CD8-positive, alpha-beta memory T cell (primary cell): ENCODE measurements at places on chromosomes 13 and 19.

DNA sequence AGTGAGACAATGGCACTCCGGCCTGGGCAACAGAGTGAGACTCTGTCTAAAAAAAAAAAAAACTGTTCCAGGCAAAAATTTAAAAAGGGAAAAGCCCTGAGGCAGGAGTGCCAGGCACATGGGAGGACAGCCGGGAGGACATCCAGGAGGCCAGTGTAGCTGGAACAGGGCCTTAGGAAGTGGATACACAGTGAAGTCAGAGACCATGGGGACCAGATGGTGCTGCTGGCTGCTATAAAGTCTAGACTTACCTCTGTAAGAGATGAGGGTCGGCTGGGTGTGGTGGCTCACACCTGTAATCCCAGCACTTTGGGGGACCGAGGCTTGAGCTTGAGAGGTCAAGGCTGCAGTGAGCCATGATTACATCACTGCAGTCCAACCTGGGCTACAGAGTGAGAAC lies 15.0 kb downstream of the HAS1 start:
- no peak for DNase-seq

DNA sequence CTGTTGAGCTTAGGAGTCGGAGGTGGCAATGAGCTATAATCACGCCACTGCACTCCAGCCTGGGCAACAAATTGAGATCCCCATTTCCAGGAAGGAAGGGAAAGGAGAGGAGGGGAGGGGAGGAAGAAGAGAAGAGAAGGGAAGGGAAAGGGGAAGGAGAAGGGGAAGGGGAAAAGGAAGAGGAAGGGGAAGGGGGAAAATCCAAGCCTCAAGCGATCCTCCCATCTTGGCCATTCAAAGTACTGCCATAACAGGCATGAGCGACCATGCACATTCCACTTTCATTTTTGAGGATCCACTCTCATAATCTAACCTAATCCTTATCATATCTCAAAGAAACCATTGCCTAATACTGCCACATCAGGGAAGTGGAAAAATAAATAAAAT lies 14.9 kb downstream of the ZNF443 start:
- DNase-seq: no peak

DNA sequence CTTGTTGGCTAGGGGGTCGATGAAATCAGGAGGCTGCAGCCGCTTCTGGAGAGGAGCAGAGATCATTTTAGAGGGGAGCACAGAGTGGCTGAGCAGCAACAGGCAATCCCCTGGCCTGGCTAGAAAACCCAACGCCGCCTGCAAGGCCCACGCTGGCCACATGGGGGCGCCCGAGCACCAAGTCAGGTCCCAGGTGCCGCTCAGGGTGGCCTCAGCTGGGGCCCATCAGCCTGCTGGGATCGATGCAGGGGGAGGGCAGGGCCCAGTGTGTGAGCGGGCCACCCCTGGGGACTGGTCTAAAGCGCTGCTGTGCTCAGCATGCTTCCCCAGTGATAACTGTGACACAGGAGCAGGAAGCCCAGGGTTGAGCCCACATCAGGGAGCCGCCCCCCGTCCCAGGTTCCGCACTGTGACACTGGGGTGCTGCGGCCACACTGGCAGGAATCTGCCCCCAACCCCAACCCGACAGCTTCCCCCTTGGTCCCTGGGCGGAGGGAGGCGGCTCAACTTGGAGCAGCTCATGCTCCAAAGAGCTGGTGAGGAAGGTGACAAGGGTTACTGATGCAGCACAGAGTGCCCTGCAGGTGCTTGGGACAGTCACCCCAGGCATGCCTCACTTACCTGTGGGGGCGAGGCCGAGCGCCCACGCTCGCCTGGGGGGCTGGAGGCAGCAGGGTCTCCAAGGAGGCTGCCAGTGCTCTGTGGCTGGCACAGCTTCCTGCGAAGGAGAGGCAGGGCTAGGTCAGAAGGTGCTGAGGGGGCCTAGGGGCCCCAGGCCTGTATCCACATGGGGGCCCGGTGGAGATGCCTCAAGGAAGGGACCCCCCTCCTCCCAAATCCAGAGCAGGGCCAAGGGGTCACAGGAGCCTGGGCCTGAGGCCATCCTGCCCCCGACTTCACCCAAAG lies 13.3 kb upstream of the ISYNA1 start:
- peak; percentile 79 for DNase-seq

DNA sequence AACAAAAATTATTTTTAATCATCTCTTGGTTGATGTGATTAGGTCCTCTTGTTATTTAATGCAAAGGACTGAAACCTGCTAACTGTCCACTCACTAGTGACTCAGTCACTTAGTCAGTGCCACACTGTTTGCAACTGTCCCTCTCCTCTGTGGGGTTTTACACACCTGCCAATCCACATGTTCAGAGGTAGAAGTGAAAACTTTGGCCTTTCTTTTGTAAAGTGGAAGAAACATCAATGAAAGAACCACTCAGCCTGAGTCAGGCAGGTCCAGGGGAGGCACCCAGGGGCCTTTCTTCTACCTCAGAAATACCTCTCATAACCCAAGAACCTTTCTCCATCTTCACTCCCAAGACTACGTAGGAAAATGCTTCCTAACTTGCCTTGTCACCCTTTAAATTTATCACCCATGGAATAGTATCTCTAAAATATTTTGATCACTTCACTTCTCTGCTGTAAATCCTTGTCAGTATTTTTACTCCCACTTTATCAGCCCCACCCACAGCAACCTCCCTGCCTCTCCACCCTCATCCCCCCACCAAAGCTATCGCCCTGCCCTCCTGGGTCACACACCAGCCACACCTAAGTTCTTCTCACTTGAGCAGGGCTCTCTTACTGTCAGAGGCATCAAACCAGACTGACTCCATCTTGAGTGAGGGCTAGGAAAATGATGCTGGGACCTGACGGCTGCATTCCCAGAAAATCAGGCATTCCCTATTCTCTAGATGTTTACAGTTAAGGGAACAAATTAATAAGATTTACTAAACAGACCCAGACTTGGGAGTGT lies 29.6 kb upstream of the EEF1AKMT1 start:
- no peak for DNase-seq

DNA sequence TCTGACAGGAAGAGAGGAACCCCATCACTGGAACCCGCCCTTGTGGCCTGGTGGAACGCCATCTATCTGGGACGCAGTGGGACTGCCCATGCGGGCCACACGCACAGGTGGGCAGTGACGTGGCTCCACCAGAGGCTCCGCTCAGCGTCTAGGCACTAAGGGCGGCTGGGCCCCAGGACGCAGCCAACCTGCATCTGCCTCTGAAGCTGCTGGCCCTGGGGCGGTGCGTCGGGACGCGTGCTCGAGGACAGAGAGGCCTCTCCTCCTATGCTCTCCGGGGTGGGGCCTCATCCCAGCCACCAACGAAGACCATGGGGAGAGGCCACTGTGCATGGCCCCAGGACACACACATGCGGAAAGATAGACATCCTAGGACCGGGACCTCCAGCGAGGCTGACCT lies 18.1 kb downstream of the IZUMO4 start:
- DNase-seq: no peak

DNA sequence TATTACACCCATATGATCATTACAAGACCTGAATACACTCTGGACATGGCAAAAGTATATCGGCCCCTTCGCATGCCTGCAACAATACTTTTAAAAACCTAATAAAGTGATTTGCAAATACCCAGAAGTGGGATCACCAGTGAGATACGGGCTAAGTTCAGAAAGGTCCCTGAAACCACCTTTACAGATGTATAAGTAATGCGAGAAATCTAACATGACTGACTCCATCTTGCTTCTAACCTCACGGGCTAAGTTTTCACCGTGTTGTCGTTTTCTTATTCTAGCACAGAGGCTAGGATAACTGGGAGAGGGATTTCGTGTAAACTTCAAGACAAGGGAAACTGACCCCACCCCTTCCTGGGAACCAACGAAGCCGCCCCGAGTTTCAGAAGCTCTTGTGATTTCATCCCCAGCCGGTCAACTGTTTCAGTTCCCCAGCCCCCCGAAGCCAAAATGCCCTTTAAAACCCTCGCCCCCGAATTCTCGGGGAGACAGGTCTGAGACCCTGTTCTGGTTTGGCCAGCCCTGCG lies 703 bp downstream of the NEK3 start:
- no peak for DNase-seq

DNA sequence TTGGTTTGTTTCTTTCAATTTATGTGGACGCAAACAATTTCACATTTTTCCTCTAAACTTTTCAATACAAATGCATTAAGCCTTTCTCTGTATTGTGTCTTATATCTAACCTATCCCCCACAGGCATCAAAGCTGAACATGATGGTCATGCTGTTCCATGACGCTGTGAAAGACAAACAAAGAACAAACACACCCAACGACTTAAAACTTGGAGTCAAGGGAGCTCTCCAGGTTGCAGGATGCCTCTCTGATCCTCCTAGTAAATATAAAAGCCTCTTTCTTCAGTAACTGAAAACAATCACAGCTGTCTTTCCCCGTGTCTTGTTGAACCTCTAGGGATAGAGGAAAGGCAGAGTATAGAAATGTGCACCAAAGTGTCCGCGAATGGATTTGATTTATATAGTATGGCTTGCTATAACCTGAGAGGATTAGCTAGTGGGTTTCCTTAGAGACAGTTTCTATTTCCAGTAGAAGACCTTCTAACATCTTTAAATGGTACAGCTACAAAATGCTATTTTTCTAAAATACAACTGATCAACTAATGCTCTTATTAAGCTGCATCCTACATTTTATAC lies 43.1 kb downstream of the PCDH9 start:
- DNase-seq: no peak

DNA sequence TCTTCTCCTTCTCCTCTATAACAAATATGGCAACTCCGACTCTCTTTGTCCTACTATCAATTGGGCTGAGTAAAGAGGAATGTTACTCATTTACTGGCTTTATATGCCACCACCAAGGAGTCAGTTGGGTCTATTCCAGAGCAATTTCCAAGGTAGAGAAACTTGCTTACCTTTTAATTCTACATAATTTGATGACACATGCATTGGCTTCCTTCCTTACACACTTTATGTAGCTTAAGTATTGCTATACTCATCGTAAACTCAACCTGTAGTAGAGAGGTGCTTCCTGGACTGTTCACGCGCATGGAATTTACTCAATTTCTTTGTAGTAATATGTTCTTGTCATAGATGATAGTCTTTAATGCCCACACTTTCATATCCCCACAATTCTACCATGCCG lies 160.7 kb downstream of the LMO7 start:
- no peak for DNase-seq

- no peak for DNase-seq
These were observed 2.2 kb downstream of the KBTBD6 start for GRCh38 chr13:41130356-41130755.

DNA sequence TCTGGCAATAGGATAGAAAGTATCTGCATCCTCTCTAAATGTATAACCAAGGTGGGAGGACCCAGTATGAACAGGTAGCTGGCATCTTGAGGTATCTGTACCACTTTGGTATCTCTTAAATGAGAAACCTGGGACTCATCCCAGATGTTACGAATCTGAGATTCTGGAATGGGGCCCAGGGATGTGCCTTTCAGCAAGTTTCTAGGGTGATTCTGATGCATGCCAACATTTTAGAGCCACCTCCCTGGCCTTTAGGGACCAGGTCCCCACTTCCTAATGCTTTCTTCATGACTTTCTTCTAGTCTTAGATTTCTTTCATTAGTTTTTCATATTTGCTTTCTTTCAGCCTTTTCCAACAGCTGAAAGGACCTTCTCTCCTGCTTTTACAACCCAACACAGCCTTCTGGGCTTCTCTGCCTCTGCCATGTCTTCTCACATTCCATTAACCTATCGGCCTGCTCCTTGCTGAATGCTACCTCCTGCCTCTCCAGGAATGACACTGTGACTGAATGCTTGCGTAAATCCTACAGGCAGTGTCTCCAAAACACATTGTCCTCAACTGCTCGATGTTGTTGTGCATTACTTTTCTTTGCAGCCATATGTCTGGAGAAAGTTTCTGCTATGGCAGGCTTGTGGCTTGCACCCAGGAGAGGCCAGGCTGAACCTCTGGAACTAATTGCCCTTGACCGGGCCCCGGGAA lies 284.0 kb downstream of the DNAJC15 start:
- no peak for DNase-seq

- DNase-seq: no peak
These were observed 41.0 kb downstream of the N4BP2L2 start for GRCh38 chr13:32497589-32497988.

- DNase-seq: no peak
These were observed 1373.7 kb downstream of the PCDH9 start for GRCh38 chr13:65856431-65856830.

DNA sequence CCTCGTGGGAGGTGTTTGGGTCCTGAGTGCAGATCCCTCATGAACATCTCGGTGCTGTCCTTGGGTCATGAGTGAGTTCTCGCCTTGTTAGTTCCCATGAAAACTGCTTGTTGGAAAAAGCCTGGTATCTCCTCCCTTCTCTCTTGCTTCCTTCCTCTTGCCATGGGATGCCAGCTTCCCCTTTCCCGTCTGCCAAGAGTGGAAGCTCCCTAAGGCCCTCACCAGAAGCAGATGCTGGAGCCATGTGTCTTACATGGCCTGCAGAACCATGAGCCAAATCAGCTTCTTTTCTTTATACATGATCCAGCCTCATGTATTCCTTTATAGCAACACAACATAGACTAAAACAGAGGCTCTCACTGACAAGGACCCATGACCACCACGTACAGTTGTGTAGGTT lies 8.2 kb downstream of the ADGRE2 start:
- no peak for DNase-seq

- no peak for DNase-seq
These were observed 19.9 kb downstream of the TINCR start for GRCh38 chr19:5547881-5548280.

GRCh38 chr19:33878910-33879810 lies 82.5 kb downstream of the KCTD15 start:
- no peak for DNase-seq

- no peak for DNase-seq
These were observed 2190.3 kb upstream of the PCDH20 start for GRCh38 chr13:63605962-63606361.

- no peak for DNase-seq
These were observed 578.5 kb upstream of the PCDH20 start for GRCh38 chr13:61994174-61994573.

DNA sequence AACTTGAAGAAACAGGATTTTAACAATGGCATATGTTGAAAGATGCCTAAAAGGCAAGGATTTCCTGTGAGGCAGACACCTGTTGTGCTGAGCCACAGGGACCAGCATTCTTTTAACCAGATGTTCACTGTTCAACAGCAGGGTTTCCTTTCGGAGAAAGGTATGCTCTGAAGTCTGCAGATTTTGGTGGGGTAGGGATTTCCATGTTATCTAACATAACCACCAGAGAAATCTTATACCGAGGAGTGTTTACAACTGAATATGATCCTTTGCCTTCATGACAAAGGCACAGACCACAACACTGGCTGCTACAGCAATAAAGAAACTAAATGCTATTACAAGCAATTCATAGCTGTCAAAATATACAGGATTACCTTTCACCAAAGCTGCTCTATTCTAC lies 48.1 kb downstream of the MPHOSPH8 start:
- DNase-seq: no peak

DNA sequence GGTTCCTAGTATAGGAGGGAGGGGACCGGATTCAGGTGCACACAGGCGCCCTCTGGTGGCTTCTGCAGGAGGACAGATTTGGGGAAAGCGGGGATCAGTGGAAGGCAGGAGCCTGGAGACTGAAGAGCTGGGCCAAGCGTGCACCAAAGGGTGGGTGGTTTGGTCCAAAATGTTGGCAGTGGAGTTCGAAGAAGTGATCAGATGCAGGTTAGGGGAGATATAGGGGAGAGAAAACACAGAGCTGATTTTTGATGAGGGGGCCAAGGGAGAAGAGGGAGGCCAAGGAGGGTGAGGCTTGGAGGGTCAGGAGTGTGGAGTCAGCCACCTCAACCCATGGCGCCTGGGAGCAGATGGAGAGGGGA lies 6.8 kb upstream of the CARM1 start:
- DNase-seq: peak; percentile 72

GRCh38 chr19:11113140-11113708 lies 24.0 kb downstream of the LDLR start:
- DNase-seq: no peak
